RCC 7860 (cell line): ENCODE measurements at places on chromosomes 1 and 21.

- no peak for DNase-seq
These were observed 163.0 kb downstream of the GRIK3 start for GRCh38 chr1:36871146-36871971.

GRCh38 chr1:157092831-157093230 is 6.8 kb downstream of the ETV3L start:
- no peak for DNase-seq

DNA sequence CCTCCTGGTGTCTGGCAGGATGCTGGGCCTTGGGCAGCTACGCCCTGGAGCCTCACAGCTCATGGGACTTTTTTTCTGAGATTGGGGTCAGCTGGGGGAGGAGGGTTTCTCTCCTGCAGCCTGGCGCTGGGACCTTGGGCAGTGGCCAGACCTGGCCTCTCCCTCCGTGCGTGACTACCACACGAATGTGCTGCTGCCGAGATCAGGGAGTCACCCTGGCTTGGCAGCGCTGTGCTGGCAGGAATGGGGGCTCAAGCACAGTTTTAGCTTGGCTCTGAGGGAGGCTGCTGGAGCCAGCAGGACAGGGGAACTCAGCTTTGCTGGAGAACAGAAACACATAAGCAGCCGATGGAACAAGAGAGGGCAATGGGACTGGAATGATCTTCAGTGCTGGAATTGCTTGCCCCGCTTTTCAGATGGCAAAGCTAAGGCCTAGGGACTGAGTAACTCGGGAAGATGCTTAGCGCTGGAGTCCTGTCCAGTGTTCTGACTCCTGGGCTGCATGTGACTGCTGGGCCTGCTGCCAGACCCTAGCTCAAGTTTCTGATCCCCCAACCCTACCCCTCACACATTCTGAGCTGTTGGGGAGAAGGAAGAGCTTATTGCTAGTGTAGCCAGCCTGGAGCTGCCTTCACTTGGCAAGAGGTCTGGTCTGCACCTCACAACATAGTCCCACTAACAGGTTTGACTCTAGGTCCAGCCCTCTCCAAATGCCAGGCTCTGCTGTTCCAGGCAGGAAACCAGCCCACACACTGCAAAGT is 69.9 kb downstream of the NAV1 start:
- DNase-seq = no peak

DNA sequence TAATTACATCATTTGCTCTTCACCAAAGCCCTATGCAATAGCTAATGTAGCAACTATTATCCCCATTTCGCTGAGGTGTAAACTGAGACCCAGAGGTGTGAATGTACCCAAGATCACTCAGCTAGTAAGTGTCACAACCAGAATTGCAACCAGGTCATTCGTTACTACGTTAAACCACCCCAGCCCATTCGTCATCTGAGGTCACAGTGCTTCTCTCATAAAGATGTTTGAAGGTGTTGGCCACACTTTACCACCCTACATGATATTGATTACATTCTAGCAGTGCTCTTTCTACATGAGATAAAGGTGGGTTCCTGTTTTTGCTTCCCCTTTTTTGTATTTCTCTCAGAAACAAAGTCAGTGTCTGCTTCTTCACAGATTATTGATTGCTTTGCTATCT is 195.3 kb downstream of the ZBTB18 start:
- no peak for DNase-seq

GRCh38 chr1:162009501-162010174 is 14.0 kb downstream of the OLFML2B start:
- DNase-seq = no peak

DNA sequence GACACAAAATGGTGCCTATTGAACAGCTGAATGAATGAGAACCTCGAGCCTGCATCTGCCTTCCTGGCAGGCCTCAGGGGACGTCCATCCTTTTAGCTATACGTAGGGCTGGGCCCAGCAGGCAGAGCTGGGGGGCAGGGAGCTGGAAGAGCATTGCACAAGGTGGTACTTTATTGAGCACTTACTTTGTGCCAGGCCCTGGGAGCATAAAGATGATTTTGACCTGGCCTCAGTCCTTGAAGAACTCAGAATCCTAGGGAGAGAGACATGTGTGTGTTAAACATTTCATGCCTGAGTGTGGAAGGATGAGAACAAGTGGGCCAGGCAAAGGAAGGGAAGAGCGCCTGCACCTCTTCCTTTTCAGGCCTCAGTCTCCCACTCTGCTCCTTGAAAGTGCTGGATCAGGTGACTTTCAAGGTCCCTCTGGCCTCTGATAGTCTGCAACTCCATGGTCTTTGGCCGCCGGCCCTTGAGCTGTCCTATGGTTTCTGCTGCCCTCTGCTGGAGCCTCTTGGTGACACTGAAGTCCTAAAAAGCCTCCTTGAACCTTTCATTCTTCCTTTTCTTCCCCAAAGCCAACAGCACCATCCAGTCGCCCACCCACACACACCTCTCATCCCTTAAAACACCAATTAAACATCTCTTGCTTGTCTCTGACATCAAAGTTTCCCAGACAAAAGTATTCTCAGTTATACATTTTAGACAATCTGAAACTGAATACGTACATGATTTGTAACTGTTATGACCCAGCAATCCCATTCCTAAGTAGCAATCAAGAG is 3.5 kb upstream of the PEAR1 start:
- DNase-seq = peak; percentile 70

GRCh38 chr1:71156590-71156989 is 75.8 kb upstream of the ZRANB2 start:
- no peak for DNase-seq

DNA sequence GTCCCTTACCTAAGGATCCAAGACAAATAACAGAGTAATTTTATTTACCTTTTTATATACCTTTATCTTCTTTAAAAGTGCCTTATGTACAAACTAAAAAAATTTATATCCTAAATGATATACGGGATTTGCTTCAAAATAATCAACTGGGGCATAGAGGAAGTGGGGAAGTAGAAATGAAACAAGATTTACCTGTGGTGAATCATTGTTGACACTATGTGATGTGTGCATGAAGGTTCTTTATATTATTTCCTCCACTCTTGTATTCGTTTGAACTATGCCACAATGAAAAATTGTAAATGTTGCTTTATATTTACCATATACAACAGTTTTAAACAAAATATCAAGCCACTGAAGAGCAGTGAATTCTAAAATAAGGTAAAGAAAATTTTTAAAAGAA is 13.0 kb downstream of the RGS7 start:
- DNase-seq = no peak

DNA sequence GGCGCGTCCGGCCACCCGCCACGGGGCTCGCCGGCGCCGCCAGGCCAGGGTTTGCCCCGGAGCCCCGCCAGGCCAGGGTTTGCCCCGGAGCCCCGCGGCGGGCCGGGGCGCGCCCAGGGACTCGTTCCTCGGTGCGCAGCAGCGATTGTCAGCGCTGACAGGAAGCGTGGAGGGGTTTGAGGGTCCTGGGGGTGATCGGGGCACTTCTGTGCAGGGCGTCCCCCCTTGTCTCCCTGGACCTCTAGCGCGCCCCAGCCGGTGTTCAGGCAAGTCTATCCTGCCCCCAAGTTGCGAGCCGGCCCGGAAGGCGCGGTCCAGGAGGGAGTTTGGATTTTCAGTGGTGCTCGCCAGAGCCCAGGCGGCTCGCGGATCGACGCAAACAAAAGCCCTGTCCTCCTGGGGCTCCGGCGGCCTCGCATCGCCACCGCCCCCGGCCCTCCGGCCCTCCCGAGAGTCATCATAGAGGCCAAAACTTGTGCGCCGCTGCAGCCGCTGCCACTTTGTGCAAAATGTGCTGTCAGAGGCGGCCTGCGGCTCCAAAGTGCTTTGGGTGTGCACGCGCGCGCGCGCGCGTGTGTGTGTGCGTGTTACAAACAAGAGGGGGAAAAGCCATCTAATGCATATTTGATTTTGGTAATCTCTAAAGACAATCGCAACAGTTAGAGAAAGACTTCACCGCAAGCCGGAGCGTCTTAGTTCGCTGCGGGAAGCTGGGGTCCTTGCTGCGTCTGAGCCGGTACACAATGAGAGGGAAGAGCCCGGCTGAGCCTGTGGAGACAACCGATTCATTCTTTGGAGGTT is 1.0 kb downstream of the ROR1 start:
- DNase-seq = no peak

DNA sequence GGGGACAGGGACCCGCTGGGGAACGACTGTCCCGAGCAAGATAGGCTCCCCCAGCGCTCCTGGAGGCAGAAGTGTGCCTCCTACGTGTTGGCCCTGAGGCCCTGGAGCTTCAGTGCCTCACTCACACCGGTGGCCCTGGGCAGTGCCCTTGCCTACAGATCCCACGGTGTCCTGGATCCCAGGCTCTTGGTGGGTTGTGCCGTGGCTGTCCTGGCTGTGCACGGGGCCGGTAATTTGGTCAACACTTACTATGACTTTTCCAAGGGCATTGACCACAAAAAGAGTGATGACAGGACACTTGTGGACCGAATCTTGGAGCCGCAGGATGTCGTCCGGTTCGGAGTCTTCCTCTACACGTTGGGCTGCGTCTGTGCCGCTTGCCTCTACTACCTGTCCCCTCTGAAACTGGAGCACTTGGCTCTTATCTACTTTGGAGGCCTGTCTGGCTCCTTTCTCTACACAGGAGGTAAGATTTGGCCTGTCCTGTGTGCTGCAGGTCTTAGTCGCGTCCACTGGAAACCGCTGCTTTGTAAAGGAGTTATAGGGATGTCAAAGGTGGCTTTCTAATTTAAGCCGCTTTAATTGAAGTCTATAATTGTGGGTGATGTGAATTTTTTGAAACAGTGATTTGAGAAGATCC is 717 bp downstream of the UBIAD1 start:
- no peak for DNase-seq

DNA sequence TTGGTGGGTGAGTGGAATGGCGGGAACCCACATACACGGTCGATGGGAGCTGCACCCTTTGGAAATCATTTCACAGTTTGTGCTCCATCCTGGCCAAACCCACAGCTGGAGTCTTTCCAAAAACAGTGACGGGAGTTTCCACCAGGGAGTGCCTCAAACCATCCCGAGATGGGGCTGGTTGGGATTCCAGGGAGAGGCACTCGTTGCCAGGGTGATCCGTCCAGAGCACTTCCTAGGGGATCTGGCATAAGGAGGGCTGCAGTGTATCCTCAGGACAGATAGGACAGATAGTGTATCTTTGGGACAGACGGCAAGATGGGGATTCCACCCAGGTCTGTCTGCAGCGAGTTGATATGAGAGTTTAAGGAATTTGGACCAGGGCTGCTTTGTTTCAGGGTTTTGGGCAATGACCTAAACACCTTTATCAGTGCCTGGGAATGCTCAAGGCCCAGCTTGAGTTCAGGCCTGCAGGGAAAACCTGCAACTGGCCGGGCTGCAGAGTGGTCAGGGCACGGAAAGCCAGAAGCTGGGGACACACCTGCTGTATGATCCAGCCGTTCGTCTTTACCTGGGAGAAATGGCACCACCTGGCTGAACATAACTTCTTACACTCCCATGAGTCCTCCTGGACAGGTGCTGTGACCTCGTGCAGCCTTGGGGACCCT is 3.4 kb upstream of the POFUT2 start:
- no peak for DNase-seq

- no peak for DNase-seq
These were observed 36.8 kb downstream of the B3GALT5 start for GRCh38 chr21:39649526-39649925.

GRCh38 chr1:15089258-15089992 is 64.1 kb upstream of the TMEM51 start:
- DNase-seq = no peak

DNA sequence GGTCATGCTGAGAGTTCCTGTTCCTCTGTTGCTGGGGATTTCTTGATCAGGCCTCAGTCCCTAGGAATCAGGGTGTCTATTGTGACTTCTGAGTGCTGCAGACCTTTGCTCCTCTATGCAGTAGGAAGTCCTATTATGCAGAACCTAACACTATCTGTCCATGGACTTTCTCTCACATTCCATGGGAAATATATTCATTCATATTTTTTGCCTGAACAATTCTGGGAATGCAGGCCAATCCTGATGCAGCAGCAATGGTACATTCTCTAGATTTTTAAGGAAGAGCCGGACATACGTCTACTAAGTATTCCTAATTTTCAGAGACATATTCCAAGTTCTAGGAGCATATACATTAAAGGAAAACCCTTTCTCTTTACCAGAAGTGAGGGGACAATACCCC is 61.1 kb upstream of the C1orf87 start:
- DNase-seq = no peak

DNA sequence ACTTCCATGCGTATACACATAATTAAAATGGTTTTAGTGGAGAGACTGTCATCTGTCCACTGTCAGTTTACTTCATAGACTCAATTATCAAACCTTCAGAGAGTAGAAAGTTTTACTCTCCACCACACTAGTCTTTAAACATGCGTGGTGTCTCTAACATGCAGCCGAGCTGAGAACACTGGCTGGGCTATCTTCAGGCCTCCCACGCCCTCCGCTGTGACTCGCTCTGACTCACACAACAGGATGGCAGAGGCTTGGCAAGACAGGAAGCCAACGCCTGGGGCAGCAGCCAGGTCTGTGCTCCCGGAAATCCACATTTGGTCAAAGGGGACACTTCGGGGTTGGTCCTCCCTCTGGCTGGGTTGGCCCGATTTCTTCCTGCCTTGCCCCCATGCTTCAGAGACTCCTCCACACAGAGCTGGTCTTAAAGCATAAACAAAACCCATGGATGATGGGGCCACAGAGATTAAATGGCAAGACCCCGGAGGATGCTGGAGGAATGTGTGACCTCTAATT is 22.7 kb upstream of the IFNGR2 start:
- DNase-seq = peak; percentile 94

DNA sequence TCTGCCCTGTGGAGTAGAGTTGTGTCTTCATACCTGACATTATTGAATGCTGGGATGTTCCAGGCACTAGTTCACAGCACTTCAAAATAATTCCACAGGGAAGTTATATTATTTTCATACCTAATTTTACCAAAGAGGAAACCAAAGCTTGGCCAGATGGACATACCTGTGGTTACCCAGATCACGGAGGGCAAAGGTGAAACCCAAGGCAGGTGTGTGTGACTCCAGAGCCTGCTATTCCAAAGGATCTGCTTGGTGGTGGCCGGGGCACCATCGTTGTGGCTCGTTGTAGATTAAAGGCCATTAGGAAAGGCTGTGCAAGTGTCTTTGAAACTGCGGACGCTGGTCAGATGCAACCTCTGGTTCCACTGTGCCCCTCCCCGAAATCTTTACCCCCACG is 108.6 kb downstream of the ZBTB18 start:
- DNase-seq = no peak

- DNase-seq = no peak
These were observed 314.8 kb upstream of the C1orf87 start for GRCh38 chr1:60388092-60388987.

- no peak for DNase-seq
These were observed 17.3 kb downstream of the DDR2 start for GRCh38 chr1:162649583-162649982.

GRCh38 chr1:63679076-63679475 is 85.9 kb downstream of the PGM1 start:
- peak; percentile 51 for DNase-seq

- DNase-seq = no peak
These were observed at the start of gene RXRG for GRCh38 chr1:165444897-165445370. RXRG (minus strand) TSS chr1:165445126; CDS start chr1:165444893, 233 bp downstream.

GRCh38 chr1:150876119-150876454 is 312 bp downstream of the ARNT start:
- peak; percentile 27 for DNase-seq

- DNase-seq = no peak
These were observed 369.1 kb downstream of the RGS7 start for GRCh38 chr1:240987928-240988327.
